HCT116 (cell line): ENCODE measurements at places on chromosomes 7 and 10. TPM values are rescaled to one million over a fixed set of nuclear protein-coding genes. Genes with fewer than 3 reads are reported as not detected.

The C10orf62 gene
- 0.32 TPM for total RNA-seq

DNA sequence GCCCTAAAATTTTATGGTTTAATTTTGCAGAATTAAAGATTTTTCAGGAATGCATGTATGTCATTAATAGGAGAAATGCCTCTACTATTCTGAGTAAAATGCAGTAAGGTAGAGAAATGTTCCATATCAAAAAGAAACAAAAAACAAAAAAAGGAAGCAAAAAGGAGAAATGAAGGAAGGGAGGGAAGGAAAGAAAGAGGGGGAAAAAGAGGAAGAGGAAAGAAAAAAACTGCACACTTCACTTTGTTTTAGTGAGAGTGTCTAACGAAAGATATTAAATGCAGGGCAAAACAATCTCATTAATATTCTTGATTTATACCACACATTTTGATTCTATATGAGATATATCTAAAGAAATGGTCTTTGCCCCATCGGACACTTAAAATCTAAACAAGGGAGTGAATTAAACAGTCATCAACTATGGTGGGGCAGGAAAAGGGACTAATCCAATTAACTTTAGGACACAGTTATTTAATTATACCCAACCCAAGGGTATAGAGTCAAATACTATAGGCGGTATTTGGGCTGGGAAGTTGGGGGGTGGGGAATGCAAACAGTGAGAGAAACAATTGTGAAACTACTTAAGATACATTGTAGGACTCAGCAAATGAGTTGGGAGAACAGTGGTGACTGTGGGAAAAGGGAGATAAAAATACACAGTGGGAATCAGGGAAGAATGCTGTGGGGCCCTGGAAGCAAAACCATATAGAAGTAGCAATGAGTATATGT lies 27.0 kb downstream of the IMMP2L start:
- no peak for DNase-seq

DNA sequence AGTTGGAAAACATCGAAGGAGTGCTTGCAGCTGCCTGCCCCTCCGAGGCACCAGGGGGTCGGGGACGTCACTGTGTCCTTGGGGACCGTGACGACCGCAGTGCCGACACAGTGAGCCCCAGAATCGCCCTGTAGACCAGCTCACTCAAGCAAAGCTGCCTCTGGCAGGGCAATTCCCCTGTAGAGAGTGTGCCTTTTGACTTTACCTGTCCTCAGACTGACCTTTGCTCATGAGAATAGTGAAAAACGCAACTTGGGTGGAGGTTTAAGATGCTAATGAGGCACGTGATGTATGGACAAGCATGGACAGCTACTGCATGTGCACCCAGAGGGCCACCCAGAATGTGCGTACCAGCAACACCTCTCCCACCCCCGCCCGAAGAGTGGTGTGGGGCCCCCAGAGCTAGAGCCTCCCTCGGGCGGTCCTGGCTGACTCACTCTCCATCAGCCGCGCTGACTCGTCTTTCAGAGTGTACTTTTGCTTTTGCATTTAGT lies 271.9 kb downstream of the ADARB2 start:
- DNase-seq: no peak

GRCh38 chr7:47435889-47436312 lies 146.0 kb downstream of the TNS3 start:
- peak; percentile 70 for DNase-seq

DNA sequence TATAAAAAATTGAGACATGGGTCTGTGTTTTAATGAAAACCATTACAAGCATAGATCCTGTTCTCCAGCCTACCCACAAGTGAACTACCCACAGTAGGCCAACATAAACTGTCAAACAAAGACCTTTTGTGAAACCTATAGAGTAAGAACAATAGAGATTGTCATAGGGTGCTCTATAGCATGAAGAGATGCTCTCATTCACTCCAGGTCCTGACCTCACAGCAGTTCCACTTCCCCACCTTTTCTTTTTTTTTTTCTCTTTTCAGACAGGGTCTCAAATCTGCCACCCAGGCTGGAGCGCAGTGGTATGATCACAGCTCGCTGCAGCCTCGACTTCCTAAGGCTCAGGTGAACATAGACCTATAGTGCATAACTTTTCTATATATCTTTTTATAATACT lies 72.3 kb downstream of the CPEB3 start:
- DNase-seq: no peak

DNA sequence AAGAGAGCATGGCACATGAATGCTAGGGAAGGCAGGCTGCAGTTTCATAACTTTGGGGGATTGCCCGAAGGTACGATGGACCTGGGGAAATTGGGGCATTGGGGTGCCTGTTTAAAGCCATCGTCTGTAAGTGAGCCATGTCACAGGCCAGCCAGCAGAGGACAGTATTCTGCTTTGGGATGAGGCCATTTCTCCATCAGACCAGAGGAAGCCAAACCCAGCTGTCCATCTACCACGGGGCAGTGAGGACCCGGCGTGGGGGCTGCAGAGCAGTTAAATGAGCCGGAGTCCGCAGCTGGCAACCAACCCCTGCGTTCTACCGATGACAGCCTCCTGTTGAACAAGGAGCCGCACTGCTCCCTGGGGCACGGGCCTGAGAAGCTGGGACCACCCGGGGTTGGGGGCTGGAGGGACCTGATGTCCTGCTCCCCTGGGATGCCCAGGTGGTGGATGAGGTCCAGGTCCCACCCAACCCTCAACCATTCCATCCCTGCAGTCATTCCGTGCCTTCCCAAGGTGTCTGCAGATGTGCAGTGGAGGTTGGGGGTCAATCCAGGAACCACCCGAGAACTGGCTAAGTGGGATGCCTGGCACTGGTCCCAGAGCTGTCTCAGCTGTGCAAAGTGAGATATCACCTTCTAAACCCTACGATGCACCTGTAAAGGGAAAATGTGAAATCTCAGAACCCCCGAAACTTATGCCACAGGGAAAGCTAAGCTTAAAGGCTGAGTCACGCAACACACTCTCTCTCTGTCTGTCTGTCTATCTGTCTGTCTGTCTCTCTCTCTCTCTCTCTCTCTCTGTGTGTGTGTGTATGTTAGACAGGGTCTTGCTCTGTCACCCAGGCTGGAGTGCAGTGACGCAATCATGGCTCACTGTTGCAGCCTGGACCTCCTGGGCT lies 12.1 kb upstream of the RHBDD2 start:
- DNase-seq: peak; percentile 48

GRCh38 chr7:149385195-149385950 lies 75.5 kb downstream of the ZNF777 start:
- no peak for DNase-seq

DNA sequence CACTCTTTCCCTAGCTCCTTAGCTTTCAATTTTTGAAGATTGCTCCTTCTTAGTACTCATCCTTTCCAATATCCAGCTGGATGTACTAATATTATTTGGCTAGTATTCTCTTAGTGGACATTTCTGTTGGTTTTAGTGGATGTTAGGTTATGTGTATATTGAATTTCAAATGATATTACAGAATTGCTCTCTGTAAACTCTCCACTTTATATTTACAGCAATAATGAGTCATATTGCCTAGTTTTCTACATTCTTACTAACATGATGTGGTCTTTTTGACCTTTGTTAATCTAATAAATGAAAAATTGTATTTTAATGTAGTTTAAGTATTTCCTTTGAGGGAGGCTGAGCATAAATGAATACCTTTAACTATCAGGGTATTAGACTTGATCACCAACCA lies 69.4 kb downstream of the BICC1 start:
- DNase-seq: no peak

GRCh38 chr7:135938563-135938962 lies 38.6 kb downstream of the MTPN start:
- DNase-seq: no peak
